NCI-H1092 (cell line): ENCODE measurements at places on chromosomes 3 and 15.

- DNase-seq = no peak
These were observed 41.7 kb downstream of the SNX4 start for GRCh38 chr3:125478326-125478725.

DNA sequence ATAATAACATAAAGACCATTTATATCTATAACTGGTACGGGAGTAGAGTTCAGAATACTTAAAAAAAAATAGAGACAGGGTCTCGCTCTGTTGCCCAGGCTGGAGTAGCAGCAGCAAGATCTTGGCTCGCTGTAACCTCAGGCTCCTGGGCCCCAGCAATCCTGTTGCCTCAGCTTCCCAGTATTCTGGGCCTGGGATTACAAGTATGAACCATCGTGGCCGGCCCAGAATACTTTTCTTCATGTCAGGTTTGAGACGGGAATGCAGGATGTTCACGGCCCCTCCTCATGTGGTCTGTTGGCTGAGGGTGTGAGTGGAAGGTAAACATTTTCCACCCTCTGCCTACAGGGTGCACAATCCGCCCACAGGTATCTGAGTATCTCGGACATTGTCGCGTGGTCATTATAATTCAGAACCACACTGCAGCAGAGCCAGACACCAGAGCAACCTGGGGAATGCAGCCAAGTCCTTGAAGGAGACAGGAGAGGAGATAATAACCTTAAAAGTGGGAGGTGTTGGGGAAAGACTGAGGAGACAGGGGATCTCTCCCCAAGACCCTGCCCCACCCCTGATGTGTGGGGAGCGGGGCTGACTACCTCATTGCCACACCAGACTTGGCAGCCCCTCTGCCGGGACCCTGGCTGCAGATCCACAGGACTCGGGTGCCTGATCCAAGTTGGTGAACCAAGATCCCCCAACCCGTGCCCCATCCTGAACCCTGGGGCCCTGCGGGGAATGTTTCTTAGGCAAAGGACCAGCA lies 106.8 kb downstream of the ADCY5 start:
- no peak for DNase-seq

DNA sequence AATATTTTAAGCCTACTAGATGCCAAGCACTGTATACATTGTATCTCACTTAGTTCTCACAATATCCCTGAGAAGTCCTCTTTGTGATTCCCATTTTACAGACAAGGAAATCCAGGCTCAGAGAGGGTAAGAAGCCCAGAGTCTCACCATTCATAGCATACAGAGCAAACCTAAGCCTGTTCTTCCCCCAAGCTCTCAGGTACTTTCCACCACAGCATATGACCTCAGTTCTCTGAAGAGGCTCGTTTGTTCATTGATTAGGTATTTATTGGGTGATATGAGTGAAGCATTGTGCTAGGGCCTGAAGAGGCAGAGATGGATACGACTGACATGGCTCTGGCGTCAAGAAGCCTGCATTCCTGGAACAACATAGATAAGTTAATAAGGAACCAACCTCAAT lies 310.9 kb upstream of the UMPS start:
- DNase-seq = no peak

DNA sequence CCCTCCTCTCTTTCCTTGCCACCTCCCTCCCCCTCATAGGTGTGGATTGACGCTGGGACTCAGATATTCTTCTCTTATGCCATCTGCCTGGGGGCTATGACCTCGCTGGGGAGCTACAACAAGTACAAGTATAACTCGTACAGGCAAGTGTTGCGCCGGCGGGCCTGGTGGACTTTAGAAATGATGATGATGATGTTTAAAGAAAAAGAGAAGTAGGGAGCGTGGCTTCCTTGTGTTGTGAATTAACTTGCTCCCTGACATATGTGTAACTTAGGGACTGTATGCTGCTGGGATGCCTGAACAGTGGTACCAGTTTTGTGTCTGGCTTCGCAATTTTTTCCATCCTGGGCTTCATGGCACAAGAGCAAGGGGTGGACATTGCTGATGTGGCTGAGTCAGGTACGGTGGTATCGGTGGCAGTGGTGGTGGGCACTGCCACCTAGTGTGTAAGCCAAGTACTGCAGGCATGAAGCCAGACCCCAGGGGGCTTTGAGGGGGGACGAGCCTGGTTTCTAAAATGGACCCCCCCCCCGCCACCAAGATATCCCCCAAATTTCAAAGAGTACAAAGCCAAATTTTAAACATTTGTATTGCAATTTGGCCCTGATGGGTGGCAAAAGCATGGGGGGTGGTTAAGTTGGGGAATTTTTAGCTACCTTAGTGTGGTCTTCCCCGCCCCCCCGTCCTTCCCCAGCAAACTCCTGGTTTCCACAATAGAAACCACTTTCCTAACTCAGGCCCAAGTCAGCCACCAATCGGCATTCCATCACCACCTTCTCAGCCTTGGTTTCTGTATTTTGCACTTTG lies 65.6 kb downstream of the SLC6A6 start:
- no peak for DNase-seq

DNA sequence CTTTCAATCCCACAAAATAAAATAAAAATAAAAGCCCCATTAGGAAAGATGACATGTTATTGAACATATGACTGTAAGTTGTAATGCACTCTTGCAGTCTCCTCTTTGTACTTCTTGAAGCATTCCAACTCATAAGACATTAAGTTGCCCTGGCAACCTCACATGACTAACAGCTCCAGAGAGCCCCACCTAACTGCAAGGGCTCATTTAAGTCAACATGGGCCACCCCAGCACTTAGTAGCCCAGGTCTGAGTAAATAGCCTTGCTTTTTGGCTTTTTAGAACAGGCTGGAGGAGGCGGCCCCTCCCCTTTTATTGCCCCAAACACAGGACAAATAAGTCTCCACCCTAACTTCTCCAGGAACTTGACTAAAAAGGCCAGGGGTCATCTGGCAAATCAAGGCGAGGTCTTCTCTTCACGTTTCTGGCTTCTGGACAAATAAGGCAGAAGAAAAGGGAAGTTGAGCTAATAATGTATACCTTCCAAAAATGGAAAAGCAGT lies 135.1 kb downstream of the TMCO5A start:
- DNase-seq = no peak

DNA sequence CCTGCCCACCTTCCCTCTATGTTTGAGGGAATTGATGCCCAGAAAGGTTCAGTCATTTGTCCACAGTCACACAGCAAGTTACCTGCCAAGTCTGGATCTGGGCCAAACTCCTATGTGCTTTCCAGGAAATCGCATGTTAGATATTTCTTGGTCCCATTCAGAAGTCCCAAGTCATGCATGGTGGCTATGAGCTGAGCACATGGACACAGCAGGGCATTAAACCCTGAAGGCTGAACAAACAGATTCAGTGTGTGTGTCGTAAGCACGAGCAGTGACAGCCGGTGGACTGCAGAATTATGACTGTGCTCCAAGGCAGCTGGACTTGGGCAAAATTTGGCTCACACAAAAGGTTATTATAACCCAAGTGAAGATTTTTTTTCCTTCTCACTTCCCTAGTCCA lies 11.4 kb upstream of the SLC6A6 start:
- peak; percentile 67 for DNase-seq

DNA sequence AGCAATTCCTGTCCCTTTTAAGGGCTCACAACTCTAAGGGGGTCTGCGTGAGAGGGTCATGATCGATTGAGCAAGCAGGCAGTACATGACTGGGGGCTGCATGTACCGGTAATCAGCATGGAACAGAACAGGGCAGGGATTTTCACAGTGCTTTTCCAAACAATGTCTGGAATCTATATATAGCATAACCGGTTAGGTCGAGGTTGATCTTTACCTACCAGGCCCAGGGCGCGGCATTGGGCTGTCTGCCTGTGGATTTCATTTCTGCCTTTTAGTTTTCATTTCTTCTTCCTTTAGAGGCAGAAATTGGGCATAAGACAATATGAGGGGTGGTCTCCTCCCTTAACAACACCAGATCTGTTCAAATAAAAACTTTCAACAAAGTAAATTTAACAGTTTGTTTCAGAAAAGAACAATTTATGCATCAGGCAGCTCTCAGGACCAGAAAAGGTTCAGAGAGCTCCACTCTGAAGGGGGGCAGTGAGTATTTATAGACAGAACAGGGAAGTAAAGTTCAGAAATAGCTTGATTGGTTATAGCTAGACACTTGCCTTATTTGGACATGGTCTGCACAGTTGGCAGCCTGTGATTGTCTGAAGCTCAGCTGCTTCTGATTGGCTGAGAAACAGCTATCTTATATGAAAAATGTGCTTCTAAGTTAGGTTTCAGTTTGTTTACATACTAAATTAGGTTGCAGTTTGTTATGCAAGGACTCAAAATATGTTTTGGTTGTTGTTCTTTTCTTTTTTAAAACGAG lies 17.2 kb upstream of the B4GALT4 start:
- no peak for DNase-seq

GRCh38 chr15:46872981-46873330 lies 844.3 kb upstream of the SEMA6D start:
- no peak for DNase-seq

DNA sequence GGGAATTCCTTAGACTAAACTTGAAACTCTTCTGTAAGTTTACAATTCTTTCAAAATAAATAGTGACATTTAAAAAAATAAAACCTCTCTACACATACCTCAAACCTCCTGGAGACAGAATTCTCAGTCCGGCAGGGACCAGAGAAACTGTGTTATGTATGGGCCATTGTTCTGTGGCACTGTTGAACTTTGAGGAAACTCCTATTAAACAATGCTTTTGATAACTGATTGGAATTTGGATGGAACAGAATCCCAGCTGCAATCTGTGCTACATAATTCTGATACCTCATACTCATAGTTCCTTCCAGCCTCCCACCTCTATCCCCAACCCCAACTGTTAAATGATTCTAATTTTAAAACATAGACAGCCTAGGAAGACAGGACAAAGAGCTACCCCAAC lies 85.0 kb downstream of the TM4SF4 start:
- DNase-seq = no peak

GRCh38 chr15:77180757-77181156 lies 109.8 kb upstream of the TSPAN3 start:
- DNase-seq = no peak

DNA sequence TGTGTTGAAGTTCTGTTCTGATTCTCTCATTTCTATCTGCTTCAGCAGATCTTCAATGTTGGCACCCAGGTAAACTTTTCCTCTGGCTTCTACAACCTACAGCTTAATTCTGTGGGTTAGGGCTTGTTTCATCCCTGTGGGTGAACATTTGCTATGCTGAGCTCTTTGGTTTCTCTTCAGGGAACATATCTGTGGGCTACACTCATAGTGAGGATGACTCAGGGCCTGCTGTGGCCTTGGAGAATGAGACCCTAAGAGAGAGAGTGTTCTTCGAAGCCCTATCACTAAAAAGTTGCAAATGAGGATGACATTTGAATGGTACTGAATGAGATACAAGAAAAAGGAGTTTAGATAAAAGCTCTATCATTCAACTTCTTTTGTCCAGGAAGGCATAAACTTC lies 346.2 kb upstream of the CBLB start:
- no peak for DNase-seq

GRCh38 chr3:105877336-105877910 lies 8.6 kb upstream of the CBLB start:
- no peak for DNase-seq

DNA sequence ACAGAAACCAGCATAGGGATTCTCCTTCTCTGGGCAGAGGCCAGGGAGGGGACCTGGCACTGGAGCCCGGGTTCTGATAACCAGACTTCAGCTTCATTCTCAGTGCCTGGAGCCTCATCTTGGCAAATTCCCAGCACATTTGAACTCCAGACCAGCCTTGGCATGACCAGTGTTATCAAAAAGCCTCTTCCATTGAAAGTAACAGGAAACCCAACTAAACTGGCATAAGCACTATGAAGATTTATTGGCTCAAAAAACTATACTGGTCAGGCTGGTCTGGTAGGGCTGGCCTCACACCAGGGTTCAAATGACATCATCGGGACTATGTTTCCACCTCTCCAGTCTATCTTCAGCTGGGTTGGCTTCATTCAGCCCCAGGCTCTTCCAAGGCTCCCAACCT lies 48.1 kb upstream of the THUMPD3 start:
- no peak for DNase-seq

DNA sequence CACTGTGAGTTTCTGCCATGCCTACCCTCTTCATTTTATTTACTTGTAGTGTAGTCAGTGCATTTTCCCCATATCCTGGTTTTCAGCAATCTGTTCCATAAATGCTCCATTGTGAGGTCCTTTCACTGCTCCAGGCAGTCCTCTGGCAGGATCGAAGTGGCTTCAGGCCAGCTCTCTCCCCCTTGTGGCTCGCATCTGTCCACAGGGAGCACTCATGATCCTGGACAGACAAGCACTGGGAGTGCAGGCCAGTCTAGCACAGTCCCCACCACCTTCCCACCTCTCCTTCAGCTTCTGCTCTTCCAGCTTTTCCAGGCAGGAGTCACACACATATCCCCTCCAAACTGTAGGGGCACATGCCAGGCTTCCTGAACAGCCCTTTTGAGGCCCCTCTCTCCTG lies 173.6 kb downstream of the PPM1L start:
- DNase-seq = no peak

GRCh38 chr15:67607329-67607728 lies 64.8 kb downstream of the MAP2K5 start:
- DNase-seq = no peak

- peak; percentile 47 for DNase-seq
These were observed 133.4 kb downstream of the TPRA1 start for GRCh38 chr3:127457094-127457475.

DNA sequence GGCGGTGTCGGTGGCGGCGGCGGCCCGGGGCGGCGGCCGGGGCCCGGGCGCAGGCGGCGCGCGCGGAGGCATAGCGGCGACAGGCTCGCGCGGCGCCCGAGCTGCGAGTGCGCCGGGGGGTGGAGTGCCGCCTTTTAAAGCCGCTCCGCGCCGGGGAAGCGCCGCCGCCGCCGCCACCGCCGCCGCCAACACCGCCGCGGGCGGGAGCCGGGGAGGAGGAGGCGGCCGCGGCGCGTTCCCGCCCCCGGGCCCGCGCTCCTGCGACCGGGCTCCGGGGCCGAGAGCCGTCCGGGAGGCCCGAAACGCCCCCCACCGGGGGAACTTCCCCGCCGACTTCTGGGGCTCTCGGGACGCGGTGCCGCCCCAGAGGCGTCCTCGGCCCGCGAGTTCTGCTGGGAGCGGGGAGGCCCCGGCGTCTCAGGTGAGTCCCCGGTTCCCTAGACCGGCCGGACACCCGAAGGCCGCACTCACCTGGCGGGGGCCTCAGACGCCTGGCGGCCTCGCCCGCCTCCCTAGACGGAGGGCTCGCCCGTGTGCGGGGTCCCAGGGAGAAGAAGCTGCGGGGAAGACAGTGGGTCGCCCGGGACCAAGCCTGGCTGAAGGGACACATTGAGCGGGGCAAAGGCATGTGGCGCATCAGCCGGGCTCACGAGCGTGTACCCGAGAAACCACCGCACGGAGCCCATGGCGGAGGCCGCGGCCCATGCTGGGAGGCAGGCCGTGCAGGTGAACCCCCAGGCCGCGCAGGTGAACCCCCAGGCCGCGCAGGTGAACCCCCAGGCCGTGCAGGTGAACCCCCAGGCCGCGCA lies at the start of gene PCSK6:
Gene PCSK6, minus strand, starts transcription at position 109 of the 809 bp plus-strand sequence. Its CDS starts 37 bp downstream, at position 72.
- DNase-seq = no peak
